Kidney (tissue), 22 donors: ENCODE measurements at places on chromosomes 4 and X. TPM values are rescaled to one million over a fixed set of nuclear protein-coding genes. Genes with fewer than 3 reads are reported as not detected.

The CT45A9 gene
- not detected for total RNA-seq

The PAGE2B gene
- not detected for total RNA-seq

The PNMA6F gene
- not detected for total RNA-seq

The DCAF8L2 gene
- total RNA-seq = not detected

The RASGEF1B gene
- 15.0 TPM for total RNA-seq

The NPY2R gene
- 0.54 TPM for total RNA-seq

The NSG1 gene
- 9.5 TPM for total RNA-seq

The CT55 gene
- not detected for total RNA-seq

The LPAR4 gene
- total RNA-seq = 0.16 TPM

The PAGE5 gene
- not detected for total RNA-seq

The DMRTC1 gene
- total RNA-seq = 0.41 TPM

The CDS1 gene
- total RNA-seq = 18.8 TPM

The MAGEC1 gene
- not detected for total RNA-seq

The ZCCHC18 gene
- 0.79 TPM for total RNA-seq

The XAGE2 gene
- total RNA-seq = not detected
